ENCODE measurements at places on chromosomes 1 and 21. TPM values are rescaled to one million over a fixed set of nuclear protein-coding genes. Genes with fewer than 3 reads are reported as not detected.
A peak's percentile ranks its signal among the peaks of the same experiment; 100 is the strongest.

GRCh38 chr1:209609791-209610630, 26.5 kb downstream of the CAMK1G start:
- no peak for DNase-seq

DNA sequence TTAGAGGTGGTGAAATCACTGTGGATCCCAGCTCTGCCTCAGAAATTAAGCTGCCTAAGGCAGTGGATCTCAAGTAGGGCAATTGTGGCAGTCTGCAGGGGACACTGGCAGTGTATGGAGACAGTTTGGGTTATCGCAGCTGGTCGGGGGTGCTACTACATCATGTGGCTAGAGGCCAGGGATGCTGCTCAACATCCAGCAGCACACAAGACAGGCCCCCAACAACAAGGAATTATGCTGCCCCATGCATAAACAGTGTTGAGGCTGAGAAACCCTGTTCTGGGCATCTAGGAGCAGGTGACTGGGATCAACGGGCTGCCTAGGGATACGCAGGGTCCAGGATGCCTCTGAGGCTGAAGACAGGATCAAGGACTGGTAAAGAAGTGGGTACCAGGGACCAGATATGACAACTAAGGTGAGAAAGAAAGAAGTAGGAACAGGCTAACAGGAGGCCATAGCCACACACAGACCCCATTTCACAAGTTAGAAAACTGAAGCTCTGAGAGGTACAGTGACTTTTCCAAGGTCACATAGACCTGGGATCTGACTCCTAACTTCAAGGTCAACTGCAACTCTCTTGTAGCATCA, 8.7 kb downstream of the BATF3 start:
- no peak for DNase-seq

- no peak for DNase-seq
Observed at GRCh38 chr1:22351768-22352080, 99.9 kb upstream of the ZBTB40 start.

DNA sequence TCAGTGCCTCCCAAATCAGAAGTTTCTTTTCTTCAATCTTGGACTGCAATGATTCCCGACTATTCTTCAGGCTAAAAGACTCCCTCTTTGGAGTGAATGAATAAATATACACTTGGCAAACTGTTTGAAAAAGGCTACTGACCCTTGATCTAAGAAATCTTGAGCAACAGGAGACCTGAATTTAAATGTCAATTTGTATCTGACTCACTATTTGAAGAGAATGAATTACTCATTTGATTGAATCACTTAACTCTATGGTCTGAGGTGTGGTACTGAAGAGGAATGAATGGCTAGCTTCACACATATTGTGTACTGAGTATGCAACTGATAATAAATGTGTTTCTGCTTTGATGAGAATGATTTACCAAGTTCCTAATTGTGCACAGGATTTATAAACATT, 4.6 kb upstream of the SMG7 start:
- DNase-seq, result no peak

DNA sequence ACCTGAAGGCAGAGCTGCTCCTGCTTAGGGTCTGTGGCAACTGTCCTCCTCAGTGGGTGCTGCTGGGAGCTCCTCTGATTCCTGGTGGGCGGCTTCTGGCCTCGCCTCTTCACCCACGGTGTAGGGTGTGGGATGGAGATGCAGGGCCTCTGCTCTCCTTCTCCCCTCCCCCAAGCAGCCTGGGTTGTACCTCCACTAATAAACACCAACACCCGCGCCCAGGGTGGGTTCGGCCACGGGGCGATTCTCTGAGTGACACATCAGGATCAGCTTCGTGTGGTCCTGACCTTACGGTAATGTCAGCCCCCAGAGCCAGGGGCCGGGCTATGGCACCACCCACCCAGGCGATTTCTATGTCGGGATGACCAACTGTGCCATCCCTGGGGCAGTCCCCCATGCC, 23.7 kb downstream of the KRTAP10-1 start:
- DNase-seq, result no peak

GRCh38 chr21:36186081-36186480, 29.5 kb downstream of the DOP1B start:
- no peak for DNase-seq

GRCh38 chr1:27770293-27770830, 2.7 kb upstream of the STX12 start:
- DNase-seq, result no peak

DNA sequence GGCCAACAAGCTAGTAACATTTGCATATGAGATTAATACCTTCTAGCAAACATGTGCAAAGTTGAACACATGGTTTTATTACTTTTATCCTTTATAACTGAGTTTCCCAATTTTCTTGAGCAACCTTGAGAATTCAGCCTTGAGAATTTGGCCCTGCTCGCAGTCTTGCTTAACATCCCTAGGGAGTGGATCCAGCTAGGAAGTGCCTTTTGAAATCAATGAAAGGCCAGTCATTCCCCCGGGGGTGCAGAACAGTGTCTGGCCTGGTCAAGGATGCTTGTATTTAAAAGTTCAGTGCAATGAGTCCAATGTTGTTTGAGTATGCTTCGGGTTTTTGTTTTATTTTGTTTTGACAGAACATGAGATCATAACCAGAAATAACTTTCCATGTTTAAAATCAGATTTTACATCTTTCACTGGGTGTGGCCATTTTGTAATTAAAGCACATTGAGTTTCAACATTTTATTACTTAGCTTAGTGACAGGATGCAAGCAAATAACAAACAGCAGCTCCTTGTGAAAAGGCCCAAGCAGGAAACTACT, 16.7 kb downstream of the PALMD start:
- DNase-seq, result peak; percentile 51

The LCE2A gene
- not detected for total RNA-seq

The TMIGD3 gene
- total RNA-seq, result 0.64 TPM

The SHE gene
- total RNA-seq, result 29.9 TPM

The SPRR5 gene
- not detected for total RNA-seq

The SPRR4 gene
- total RNA-seq, result not detected
